ENCODE measurements at places on chromosomes 11 and 22.

DNA sequence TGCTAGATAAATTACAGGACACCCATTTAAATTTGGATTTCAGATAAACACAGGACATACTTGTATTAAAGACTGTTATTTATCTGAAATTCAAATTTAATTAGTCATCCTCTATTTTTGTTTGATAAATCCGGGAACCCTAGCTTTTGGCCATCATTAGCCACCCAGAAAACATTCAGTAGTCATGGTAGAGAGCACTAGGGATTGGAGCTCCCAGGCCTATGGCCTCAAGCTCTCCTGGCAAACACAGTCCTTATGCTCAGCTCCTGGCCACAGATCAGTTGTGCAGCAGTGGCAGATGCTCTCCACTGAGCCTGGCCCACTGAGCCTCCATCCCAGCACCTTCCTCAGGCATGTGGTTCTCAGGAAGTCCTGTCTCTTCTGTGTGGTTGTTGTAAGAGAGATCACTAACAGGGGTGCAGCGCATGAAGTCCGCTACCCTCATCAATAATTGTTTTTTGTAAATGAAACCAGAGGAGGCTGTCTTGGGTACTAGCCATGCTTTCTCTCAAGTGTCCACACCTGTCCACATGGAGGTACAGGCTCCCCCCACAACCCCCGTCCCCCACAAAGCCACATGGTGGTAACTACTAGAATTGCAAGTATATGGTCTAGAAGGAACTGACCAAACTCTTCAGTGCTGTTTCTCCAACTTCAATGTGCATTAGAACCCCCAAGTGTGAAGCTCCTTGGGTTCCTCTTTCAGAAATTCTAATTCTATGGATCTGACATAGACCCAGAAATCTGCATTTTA lies 1.1 kb upstream of the IRAG1 start:
- DNase-seq: no peak

- no peak for DNase-seq
Measured at GRCh38 chr11:123221096-123221561, 26.1 kb upstream of the CLMP start.

GRCh38 chr22:24407278-24407665 lies 20.1 kb upstream of the ADORA2A start:
- no peak for DNase-seq

GRCh38 chr11:100098560-100098959 lies 588.5 kb upstream of the ARHGAP42 start:
- no peak for DNase-seq

DNA sequence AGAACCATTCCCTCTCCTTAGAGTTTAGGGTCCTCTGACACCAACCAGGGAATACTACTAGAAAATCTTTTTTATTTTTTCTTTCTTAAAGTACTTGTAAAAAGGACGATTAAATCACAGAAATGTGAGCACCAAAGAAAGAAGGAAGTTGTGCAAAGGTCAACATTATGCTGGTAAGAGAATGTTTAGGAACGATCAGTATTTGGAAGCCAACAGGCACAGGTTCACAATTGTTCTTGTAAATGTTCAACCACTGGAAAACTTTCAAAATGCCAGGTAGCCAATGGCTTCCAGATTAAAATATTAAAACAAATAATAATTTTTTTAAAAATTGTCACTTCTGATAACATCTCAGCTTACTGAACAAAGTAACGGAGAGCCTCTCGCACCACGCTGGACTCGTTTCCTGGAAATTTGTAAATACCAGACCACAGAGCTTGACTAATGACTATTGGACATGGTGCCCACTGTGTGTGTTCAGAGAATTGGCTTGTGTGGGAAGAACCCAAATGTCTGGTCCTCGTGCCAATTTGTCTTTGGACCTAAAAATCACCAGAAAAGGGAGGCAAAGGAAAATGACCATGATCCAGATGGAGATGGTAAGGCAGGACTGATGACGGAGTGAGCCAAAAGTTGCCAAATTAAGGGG lies 20.8 kb downstream of the COMMD9 start:
- no peak for DNase-seq

- DNase-seq: no peak
Measured at GRCh38 chr22:42280836-42281235, 10.4 kb upstream of the TCF20 start.

DNA sequence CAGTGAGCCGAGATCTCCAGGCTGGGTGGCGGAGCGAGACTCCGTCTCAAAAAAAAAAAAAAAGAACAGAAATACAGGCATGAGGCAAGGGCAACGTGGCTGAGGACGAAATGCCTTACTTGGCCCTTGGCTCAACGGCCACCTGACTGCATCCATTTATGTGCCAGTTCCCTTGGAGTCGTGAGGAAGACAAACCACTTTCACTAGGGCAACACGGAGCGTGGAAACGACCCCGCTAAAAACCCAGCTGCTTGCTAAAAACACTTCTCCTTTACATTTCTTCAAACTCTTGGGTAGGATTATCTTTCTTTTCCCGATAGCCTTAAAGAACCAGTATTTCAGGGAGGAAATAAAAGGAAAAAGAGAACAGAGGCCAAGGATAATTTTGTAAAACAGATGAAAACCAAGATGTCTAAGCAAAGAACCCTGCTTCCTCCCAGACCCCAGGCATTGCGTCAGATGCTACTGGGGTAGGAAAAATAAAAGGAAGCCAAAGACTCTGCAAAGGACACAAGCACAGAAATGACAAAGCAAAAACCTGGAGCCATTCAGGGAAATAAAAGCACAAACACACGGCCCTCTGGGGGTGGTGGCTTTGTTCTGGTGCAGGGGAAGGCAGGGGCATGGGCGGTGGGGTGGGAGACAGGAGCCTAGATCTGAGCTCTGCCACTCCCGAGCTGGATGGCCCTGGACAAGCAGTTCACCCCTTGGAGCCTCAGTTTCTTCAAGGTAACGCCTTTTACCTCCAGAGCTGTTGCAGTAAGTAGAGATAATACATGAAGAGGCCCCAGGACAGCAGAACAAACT lies 37.0 kb downstream of the PC start:
- DNase-seq: no peak

GRCh38 chr22:50705219-50705691 lies 32.6 kb downstream of the SHANK3 start:
- DNase-seq: no peak

GRCh38 chr11:2771758-2772466 lies 72.1 kb upstream of the KCNQ1OT1 start:
- peak; percentile 0 for DNase-seq

DNA sequence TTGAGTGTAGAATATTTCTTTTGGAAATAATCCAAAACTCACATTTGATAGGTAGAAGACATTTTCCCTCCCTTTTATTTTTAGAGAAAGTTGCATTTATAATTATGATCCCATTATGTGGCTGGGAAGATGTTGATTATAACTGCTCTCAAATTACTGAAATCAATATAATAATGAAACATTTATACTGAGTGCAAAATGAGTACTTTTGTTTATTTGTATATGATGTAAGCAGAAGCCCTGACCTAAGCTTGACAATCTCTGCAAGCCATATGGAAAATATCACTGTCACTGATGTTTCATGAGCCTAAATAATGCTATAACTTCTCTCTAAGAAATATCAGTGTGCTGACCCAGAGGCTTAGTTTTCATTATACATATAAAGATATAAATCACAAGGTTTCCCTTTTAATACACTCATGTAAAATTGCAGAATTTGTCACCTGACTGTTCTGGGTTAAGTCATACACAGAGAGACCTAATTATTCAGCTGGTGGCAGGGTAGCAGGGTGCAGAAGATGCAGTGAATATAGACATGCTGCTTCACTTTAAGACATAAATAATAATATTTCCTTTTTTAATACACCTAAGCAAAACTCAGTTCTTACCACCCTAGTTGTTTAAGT lies 99.2 kb downstream of the BBOX1 start:
- DNase-seq: no peak

DNA sequence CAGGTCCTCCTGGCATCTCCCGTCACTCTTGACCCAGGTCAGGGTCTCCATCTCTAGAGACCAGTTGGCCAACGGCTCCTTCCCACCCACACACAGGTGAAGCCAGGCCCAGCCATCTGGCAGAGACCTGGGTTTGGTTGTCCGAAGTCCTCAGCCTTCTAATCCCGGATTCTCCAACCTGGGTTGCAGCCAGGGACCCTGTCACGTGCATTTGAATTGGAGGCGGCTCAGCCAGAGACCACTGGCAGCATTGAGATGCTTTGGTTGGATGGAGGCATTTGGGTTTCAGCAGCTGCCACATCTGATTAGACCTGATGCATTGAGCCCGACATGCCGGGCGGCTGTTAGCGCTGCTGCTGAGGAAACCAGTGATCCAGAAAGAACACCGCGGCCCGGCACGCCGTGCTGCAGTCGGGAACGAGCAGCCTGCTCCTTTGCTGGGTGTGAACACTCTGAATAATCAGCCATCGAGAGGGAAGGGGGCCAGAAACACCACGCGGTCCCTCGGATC lies 163.2 kb downstream of the BRD1 start:
- no peak for DNase-seq

- no peak for DNase-seq
Measured at GRCh38 chr11:123236879-123237278, 41.8 kb upstream of the CLMP start.

DNA sequence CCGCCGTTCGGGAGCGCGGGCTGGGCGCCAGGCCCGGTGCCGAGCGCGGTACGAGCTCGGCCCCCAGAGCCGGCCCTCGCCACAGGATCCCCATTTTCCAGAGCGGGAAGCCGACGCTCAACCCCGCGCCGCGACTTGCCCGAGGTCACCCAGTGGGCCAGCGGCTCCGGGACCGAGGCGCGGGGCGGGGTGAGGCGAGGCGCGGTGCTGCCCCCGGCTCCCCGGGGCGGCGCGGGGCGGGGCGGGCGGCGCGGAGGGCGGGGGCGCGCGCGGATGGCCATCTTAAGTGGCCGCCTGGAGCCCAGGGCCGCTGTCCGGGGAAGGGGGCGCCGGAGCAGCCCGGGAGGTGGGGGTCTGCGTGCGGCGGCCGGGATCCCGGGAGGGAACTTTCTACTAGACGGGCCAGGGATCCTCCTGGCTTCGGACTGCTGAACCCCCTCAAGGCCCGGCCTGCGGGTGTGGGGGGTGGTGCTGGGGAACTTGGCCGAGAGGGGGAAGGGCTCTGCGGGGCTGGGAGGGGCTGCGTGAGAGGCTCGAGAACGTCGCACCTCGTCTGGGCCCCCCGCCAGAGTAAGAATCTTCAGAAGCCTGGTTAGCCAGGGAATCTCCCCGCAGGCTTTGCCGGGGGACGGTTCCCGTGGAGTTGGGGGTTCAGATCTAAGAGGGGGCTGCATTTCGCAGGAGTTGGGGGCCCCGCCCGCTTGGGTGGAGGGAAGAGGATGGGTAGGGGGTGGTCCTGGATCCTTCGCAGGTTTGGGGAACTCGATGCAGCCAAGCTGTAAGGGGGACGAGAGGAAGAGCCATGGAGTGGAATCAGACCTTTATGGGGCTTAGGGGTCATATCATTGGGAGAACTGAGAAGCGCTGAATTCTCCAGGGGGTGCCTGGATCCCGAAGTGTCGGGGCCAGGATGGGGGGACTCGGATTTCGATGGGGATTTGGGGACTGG lies 678 bp upstream of the INPPL1 start:
- DNase-seq: peak; percentile 37

GRCh38 chr11:126318574-126319373 lies 14.9 kb downstream of the DCPS start:
- DNase-seq: no peak
